Small intestine (tissue), 16 donors: ENCODE measurements at places on chromosomes 7 and 10. TPM values are rescaled to one million over a fixed set of nuclear protein-coding genes. Genes with fewer than 3 reads are reported as not detected.

The CPA4 gene
- polyA plus RNA-seq, result not detected

The UPK3BL2 gene
- polyA plus RNA-seq, result 14.4 TPM

DNA sequence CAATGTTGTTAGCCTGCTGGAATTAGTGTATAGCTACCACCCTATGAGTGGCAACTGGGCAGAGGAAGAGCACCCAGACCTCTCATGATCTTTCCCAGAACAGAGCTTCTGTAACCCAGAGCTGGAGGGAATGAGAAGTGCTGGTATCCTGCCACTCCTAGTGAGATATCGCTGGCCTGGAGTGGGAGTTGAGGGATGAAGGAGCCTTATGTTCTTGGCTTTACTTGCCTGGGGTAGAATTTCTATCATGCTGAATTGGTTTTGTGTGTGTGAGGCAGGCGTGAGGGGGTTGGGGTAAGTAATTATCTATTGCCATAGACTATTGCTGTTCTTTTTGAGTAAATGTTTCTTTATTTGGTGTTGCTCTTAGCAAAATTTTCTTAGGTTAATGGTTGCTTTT, 146.6 kb downstream of the ATRNL1 start:
- DNase-seq, result no peak

DNA sequence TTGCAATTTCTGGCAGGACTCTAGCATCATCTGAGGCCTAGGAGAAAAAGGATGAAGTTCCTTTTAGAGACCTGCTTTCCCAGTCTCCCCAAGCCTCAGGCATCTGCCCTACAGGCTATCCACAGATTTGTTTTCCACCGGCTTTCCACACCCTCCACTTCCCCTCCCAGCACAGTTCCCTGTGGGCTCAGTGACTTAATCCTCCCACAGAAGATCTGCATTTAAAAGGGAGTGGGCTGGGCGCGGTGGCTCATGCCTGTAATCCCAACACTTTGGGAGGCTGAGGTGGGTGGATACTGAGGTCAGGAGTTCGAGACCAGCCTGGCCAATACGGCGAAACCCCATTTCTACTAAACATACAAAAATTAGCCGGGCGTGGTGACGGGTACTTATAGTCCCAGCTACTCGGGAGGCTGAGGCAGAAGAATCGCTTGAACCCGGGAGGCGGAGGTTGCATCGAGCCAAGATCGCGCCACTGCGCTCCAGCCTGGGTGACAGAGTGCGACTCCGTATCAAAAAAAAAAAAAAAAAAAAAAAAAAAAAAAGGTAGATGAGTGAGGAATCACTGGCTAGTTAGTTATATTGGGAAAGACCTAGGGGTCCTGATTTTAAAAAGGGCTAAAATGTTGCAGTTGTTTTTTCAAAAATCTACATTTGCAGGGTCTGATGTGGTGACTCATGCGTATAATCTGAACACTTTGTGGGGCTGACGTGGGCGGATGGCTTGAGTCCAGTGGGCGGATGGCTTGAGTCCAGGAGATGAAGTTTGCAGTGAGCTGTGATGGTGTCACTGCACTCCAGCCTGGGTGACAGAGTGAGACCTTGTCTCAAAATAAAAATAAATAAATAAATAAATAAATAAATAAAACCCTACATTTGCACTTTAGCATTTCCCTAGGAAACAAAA, 119.5 kb downstream of the BAMBI start:
- DNase-seq, result no peak

The THSD7A gene
- 3.5 TPM for polyA plus RNA-seq

The SCIN gene
- polyA plus RNA-seq, result 4.0 TPM

DNA sequence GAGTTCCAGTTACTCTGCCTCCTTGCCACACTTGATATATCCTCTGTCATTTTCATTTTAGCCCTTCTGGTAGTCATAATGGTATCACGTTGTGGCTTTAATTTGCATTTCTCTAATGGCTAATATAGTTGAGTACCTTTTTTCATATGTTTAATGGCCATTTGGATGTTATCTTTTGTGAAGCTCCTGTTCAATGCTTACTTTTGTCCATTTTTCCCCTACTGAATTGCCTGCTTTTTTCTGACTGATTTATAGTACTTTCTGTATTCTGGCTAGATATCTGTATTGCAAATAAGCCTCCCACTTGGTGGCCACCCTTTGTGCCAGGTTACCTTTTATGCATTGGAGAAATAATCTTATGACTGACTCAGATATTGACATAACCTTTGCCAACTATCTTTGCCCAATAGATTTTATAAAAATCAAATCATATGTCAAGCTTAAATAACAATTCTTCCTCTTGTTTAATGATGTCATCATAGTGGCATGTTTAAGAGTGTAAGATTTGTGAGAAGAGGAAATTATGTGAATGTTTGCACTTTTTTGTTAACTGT, 50.6 kb downstream of the PRPF18 start:
- no peak for DNase-seq

The ATOH7 gene
- 0.30 TPM for polyA plus RNA-seq

- DNase-seq, result no peak
Observed at GRCh38 chr10:121183707-121184106, 332.5 kb downstream of the WDR11 start.

The CACNB2 gene
- polyA plus RNA-seq, result 1.8 TPM

- no peak for DNase-seq
Observed at GRCh38 chr10:9900751-9901150, 1116.9 kb upstream of the CELF2 start.

- DNase-seq, result no peak
Observed at GRCh38 chr7:155947051-155947450, 134.8 kb upstream of the SHH start.

- DNase-seq, result no peak
Observed at GRCh38 chr7:70477036-70478010, 654.6 kb upstream of the GALNT17 start.

DNA sequence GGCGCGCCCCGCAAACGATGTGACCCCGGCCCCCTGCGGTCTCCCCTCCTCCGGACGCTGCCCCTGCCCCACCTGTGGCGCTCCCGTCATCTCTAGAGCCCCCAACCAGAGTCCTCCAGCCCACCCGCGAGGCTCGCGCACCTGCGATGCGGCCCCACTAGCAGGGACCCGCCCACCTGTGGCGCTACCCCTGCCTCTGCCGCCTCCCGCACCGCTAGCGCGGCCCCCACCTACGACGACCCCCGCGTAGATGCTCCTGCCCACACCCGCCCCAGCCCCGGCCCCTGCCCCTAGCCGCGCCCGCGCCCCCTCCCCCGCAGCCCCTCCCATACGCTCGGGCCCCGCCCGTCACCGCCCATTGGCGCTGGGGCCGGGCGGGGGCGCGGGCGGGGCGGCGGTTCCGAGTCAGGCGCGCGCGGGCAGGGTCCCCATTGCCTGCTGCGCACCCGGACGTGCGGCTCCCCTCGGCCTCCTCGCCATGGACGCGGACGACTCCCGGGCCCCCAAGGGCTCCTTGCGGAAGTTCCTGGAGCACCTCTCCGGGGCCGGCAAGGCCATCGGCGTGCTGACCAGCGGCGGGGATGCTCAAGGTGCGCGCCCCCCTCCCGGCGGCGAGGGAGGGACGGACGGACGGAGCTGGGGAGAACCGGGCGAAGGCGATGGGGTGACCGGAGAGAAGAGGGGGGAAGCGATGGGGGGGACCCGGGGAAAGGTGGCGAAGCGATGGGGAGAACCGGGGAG, at the start of gene PFKP:
PFKP (plus strand) TSS at position 431 of the 741 bp plus-strand sequence; CDS start at position 479, 48 bp downstream.
- peak; percentile 62 for DNase-seq

DNA sequence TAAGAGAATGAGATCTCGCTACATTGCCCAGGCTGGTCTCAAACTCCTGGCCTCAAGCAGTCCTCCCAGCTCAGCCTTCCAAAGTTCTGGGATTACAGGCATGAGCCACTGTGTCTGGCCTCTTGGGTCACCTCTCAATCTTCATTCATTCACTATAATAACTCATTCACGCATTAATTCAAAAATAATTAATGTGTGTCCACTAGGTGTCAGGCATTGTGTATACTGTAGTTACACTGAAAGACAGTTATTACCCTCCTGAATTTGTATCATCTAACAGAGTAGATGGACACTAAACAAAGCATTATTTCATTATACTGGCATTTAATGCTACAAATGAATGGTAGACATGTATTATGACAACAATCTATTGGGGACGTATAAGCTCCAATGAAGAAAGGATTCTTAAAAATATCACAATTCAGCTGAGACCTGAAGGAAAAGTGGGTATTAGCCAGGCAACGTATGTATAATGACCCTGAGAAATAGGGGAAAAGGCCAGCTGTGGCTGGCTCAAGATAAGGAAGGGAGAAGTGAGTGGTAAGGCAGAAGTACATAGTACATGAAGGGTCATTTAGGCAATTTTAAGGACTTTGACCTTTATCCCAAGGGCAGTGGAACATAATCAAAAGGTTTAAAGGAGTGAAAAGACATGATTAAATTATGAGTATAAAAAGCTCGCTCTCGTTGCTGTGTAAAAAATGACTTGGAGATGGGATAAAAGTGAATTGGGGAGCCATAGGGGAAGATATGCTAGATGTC, 150.7 kb downstream of the BTAF1 start:
- DNase-seq, result no peak

- DNase-seq, result no peak
Observed at GRCh38 chr10:80477813-80478212, 23.7 kb downstream of the TSPAN14 start.

The TIMM23B gene
- polyA plus RNA-seq, result 3.4 TPM

The ENKUR gene
- polyA plus RNA-seq, result 1.1 TPM

The KNDC1 gene
- polyA plus RNA-seq, result not detected

DNA sequence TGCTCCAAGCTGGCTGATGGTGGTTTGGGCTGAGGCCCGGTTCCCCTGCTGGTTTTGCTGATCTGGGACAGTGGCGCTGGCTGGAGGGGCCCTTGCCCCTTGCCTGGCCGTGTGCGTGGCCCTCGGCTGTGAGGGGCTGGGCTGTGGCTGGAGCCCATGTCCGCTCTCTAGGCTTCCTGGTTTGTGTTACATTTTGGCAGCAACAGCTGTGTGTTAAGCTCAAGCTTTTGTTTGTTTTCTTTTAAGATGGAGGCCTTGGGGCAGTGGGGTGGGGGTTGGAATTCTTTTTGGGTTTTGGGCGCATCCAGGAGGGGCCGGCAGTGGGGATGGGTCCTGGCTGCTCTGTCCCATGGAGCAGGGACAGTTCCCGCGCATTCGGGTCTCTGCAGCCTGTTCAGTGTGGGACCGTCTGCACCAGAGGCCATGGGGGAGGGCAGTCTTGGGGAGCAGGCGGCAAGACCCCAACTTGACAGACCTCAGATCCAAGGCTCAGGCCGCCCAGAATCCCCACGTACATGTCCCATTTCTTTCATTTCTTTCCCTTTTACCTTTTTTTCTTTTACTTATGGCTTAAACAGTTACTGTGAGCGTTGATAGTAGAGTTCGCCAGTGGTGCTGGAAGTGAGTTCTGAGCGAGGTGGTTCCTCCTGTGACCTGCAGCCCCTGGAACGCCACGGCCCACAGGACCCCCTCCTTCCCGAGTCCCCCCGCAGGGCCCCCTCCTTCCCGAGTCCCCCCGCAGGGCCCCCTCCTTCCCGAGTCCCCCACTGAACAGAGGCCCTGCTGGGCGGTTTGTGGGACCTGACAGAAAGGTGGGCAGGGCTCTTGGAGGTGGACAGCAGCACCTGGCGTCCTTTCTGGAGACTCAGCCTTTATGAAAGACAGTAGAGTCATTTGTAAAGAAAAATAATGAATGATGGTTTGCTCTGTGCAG, 75.3 kb downstream of the INPP5A start:
- no peak for DNase-seq

DNA sequence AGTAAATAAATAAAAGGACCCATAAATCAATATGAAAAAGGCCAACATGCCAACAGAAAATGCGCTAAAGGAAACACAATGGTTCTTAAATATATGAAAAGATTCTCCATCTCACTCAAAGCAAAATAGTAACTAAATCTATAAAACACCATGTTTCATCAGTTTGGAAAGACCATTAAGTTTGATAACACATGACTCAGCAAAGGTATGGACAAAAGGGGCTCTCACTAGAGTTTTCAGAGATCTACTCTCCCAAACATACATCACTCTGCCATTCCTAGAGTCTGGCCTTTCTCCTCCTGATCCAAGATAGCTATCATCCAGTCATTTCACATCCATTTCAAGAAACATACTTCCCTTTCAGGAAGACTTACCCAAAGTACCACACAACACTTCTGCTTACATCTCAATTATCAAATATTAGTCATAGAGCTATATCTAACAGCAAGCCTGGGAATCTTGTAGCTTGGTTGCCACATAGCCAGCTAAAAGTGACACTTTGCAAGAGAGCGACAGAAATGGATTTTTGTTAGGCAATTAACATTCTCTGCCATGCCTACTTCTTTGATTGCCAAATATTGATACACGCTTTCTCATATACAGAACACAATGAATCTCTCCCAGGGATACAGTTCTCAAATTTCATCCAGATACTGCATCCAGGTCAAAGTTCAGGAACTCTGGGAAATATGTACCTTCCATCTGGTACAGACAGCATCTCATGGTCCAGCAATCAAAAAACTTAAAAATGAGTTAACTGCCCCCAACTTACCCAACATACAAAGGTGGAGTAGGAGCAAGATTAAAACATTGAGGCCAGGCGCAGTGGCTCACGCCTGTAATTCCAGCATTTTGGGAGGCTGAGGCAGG, 28.8 kb downstream of the TOMM7 start:
- no peak for DNase-seq

GRCh38 chr7:22146961-22147512, 201.3 kb upstream of the CDCA7L start:
- DNase-seq, result no peak

- no peak for DNase-seq
Observed at GRCh38 chr7:27162561-27163287, 2.6 kb downstream of the HOXA9 start.

- no peak for DNase-seq
Observed at GRCh38 chr10:129622291-129622690, 155.2 kb downstream of the MGMT start.

DNA sequence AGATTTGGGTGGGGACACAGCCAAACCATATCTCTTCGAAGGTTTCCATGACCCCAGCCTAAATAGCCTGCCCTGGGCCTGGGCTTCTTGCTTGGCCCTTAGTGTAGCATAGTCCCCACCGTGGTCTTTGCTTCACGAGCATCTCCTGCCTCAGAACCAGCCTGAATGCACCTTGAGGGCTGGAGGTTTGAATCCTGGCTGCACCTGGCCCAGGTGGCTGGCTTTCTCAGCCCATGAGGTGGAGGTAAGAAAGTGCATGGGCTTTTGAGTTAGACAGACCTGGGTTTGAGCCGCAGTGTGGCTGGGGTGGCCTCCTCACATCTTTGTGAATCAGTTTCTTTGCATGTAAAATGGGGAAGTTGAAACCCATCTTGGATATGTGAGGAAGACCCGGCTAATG, 24.2 kb upstream of the PCBD1 start:
- no peak for DNase-seq

The NUP205 gene
- 37.9 TPM for polyA plus RNA-seq

The HIP1 gene
- polyA plus RNA-seq, result 1.1 TPM

The GALNT17 gene
- not detected for polyA plus RNA-seq

GRCh38 chr7:139183878-139184338, 47.1 kb upstream of the UBN2 start:
- no peak for DNase-seq

GRCh38 chr10:121312587-121312986, 285.7 kb downstream of the FGFR2 start:
- DNase-seq, result no peak

GRCh38 chr10:75782463-75783248, 351.2 kb downstream of the LRMDA start:
- DNase-seq, result no peak
